ENCODE measurements at places on chromosomes 11 and 22.
A peak's percentile ranks its signal among the peaks of the same experiment; 100 is the strongest.

DNA sequence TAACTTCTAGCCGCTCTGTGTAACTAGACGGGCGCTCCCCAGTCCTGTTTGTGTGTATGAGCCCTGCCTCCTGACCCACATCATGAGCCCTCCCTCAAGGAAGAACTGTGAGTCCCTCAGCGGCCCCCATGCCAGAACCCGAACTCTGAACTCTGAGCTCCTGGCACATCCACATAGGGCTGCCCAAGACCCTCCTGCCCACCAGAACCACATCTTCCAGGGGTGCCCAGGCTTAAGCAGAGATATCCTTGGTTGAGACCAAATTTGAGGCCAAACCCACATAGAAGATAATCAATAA is 3.0 kb downstream of the TRIM29 start:
- DNase-seq: peak; percentile 6

DNA sequence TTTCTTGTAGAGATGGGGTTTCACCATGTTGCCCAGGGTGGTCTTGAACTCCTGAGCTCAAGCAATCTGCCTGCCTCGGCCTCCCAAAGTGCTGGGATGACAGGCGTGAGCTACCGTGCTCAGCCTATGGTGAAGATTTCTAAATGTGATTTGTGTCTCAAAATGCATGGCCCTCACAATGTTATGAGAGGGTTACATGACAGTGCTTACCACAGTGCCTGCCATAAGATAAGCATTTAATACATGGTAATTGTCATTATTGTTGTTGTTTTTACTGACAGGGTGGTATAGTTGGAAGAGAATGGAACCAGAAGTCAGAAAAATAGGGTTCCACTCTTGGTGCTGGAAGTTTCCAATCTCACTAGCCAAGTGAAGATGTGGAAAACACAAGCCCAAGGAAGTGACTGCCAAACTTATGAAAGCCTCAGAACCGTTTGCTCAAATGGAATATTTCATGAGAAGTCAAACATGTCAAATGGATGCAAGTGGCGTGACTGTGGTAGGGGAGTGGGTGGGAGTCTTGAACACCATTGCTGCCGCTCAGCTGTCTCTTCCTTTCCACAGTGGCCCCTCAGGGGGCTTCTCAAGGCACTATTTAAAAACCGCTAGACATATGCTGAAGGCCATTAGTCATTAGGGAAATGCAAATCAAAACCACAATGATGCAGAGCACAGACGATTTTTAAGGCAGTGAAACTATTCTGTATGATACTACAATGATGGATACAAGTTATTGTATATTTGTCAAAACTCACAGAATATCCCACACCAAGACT is 29.1 kb upstream of the LMO2 start:
- DNase-seq: no peak

DNA sequence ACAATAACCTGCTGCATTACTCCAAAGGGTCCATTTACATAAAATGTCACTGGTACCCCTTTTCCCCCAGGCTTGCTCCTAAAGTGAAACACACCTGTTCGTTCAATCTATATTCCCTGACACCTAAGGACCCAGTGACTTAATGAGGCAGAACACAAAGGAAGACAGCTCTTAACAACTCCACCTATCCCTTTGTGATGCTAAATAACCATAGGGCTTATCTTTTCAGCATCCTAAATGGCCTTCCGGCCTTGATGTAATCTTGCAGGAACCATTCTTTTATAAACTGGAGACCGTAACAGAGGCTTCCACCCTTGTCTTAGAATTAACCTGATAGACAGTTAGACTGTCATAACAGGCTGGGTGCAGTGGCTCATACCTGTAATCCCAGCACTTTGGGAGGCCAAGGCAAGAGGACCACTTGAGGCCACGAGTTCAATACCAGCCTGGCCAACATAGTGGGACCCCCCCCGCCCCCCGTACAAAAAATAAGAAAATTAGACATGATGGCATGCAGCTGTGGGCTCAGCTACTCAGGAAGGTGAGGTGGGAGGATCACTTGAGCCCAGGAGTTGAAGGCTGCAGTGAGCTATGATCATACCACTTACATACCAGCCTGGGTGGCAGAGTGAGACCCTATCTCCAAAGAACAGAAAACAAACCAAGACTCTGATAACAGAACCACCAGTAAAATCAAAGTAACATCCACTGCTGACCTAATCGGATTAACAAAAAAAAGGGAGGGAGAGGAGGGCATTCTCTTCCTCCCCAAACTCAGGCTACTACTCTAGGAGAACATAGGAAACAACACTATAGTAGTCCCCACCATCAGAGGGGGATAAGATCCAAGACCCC is 5.1 kb downstream of the CHEK2 start:
- no peak for DNase-seq

- no peak for DNase-seq
Observed at GRCh38 chr11:58028687-58029411, 1.9 kb upstream of the OR6Q1 start.

DNA sequence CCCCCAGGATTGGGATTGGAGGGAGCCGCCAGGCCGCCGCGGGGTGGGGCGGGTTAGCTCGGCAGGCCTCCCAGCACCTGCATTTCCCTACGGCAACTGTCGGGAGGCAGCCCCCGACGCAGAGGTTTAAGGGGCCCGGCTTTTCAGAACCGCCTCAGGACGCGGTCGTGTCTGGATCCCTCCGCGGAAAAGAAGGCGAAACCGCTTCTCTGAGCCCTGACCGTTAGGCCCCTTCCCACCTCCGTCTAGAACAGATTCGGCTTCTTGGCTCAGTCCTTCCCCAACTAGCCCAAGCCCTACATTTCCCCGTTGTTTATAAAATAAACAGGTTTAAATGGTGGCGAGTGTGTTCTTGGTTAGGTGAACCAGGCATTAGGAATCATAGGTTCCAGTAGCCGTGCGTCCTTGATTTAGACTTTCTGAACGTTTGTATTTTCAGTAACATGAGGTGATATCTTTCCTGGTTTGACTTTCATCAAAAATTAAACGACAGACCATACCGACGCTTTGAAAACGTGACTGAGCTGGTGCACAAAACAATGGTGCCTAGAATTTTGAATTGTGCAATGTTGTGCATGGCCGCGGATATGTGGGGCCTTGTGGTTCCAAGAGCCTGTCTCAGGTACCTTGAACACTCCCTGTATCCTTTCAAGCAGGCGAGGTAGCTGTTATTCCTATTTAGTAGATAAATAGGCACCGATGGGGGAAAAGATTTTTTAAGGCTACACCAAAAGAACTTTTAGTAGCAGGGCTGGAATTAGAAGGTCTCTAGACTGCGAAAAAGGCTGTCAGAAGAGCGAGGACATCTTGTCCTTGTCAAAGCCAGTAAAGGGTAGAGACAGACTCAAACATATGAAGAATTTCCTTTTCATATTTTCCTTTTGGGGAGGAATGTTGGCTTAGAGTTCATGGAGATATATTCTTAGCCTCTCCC is 1.2 kb upstream of the HSPA8 start:
- peak; percentile 29 for DNase-seq

GRCh38 chr11:121237686-121238658 is 54.6 kb upstream of the SC5D start:
- no peak for DNase-seq

- DNase-seq: no peak
Observed at GRCh38 chr11:76577226-76577920, 93.2 kb downstream of the LRRC32 start.

DNA sequence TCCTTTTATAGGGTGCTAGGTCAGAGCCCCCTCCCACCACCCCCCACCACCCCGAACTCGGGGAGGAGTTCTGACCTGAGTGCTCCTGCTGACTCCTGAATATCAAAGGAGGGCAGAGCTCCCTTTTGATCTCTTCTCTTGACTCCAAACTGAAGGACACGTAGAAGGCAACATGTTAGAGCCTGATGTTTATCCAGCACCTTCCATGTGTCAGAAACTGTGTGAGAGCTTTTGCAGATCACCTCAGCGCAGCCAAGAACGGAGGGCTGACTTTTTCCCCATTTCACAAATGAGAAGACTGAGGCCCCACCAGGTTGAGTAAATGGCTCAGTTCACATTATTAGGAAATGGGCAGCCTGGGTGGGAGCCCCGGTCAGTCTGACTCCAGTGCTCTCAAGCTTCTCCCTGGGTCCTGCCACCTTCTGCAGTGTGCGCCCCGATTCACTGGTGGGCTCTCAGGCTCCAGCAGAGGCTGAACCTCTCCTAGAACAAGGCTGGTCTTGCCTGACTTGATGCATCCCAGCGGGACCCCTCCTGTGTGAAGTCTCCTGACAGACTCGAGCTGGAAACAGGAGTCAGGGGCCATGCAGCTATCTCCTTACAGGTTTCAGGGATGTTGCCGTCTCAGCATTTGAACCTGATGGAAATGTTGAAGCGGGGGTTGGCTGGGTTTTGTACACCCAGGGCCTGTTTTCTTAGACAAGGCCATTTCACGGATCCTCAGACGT is 98.5 kb downstream of the TSPAN18 start:
- no peak for DNase-seq

- DNase-seq: no peak
Observed at GRCh38 chr11:122354025-122354697, 238.1 kb upstream of the BLID start.

DNA sequence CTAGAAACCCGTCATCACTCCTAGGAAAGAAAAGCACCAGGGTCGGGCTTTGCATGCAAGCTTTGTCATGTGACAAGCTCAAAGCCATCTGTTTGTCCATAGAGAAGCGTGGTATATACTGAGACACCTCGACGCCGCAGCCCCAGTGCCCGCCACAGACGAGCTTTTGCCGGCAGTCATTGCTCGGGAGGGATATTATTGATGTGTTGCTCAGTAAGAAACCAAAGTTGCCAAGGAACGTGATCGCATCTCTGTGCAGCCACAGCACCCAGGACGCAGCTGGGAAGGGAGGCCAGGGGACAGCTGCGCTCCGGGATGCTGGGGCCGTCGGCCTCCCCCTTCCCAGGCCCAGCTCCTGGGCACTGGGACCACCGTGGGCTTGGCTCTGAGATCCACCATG is 89.5 kb upstream of the KCNQ1OT1 start:
- DNase-seq: peak; percentile 7
